ENCODE measurements at places on chromosomes 5 and 9. TPM values are rescaled to one million over a fixed set of nuclear protein-coding genes. Genes with fewer than 3 reads are reported as not detected.
A peak's percentile ranks its signal among the peaks of the same experiment; 100 is the strongest.

- no peak for DNase-seq
Measured at GRCh38 chr5:168295574-168296201, 4.2 kb downstream of the WWC1 start.

DNA sequence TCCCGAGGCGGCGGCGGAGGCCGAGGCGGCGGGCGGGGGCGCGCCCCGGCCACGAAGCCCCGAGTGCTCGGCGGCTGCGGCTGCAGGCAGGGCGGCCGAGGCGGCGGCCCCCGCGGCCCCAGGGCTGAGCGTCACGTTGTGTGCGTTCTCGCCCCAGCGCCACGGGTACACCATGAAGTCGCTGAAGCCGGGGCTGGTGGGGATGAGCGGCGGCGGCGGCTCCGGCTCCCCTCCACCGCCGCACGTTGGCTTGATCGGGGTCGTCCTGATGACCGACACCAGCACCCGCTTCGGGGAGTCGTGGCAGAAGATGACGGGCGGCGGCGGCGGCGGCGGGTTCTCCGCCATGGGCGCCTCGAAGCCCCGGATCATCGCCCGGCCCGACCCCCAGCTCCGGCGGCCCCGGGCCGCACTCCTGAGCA, 498 bp downstream of the ZNF367 start:
- DNase-seq, result no peak

Gene SURF2
- 23.2 TPM for polyA plus RNA-seq

Gene ZBTB26
- 23.1 TPM for polyA plus RNA-seq

DNA sequence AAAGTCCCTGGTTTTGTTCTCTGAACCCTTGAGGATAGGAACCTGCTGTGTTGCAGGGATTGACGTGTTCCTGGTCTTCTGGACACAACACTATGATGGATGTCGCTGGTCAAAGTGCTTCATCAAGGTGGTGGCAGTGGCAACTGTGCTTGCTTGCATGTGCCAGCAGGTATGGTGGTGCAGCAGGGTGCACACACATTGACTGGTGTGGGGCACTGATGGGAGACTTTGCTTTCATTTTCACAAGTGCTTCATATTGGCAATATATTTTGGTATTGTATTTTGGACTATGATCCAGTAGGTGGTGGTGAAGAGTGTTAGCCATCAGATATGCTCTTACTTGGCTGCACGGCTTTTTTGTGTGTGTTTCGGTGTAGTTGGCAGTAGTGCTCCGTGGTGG, 479.8 kb upstream of the CTNND2 start:
- DNase-seq, result no peak

DNA sequence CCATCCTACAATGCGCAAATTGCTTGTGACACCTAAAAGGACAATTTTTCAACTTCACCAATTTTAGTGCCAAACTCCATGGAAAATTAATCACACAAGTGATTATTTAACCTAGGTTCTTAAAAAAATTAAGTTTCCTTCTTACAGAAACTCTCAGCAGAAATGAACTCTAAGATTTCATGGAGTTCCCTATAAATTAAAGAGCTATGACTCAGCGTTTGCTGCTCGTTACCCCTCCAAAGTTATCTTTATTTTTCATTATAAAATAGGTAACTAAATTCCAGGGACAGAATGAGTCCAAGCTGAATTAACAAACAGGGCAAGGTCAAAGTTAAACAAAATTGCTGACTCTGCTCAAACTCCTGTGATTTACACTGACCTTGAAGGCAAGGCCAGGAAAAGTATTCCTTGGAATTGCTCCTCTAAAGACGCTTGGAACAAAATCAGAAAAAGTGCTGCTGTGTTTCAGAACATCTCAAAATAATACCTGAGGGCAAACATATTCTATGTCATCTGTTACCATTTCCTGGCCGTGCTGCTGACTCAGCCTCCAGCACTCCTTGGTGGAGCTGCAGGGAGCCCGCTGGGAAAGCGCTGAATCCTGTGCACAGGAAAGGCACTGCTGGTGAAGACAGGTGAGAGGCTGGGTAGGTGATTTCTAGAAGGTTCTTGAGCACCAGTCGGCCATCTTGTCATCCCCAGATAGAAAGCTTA, 2.5 kb upstream of the CMBL start:
- no peak for DNase-seq

GRCh38 chr9:37029776-37030610, 4.1 kb downstream of the PAX5 start:
- no peak for DNase-seq

DNA sequence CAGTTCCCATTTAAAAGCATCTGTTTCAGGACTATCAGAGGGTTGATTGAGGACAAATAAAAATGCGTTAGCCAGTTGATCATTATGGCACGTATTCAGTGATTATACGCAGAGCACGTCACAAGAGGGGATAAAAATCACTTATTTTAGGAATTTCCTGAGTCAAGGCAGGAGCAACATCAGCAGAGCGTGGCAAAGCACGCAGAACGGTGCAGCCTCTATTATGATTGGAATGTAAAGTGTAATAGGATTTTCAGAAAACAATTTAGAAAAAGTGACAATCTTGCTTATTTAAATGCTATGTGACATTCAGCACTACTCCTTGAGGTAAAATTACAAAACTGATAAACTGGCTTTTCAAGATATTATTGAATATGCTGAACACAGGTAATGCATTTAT, 413.6 kb upstream of the DAP start:
- no peak for DNase-seq

DNA sequence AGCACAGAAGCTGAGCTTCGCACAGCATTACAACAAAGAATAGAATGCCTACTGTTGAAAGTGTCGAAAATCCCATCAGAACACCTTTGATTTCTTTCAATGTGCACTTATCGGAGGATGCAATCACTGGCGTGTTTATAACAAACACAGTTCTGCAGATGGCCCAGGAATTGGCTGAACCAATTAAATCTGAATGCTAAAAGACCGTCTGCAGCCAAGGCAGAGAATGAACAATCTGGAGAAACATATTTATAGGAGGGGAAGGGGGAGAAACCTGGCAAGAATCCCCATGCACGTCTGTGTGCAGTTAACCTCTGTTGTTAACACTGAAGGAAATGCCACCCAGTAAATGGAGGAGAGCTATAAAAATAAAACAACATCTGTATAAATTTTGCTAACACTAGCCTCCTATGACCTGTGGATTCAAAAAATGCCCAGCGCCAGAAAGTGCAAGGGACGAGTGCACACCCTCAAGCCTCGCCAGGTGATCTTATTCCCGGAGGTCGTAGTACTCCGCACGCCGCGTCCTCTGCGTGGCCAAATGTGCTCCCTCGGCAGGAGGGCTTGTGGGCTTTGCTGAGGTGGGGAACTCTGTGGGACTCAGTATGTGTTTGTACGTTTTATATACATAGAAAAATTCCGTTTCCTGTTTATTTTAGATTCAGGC, 56.8 kb downstream of the PTCH1 start:
- DNase-seq, result no peak

- no peak for DNase-seq
Measured at GRCh38 chr5:135211791-135212190, 177.8 kb upstream of the PITX1 start.

DNA sequence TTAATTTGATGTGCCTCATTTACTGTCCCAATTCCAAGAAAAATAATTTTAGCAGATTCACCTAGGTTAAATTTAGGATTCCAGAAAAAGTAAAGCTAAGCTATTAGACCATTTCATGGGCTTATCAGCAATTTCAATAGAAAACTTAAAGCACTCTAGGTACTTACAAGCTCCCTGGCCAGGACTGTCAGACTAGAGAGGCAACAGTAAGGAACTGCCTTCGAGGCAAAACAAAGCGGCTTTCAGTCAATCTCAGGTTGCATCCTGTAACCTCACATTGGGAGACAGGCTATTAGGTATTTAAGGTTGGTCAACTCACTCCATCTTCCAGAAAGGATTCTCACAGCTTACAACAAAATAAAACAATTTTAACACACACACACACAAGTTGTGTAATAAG, 48.7 kb upstream of the FSD1L start:
- DNase-seq, result no peak

- no peak for DNase-seq
Measured at GRCh38 chr9:110114086-110114858, 93.7 kb downstream of the C9orf152 start.

GRCh38 chr9:19516348-19516747, 107.5 kb downstream of the ACER2 start:
- DNase-seq, result no peak

DNA sequence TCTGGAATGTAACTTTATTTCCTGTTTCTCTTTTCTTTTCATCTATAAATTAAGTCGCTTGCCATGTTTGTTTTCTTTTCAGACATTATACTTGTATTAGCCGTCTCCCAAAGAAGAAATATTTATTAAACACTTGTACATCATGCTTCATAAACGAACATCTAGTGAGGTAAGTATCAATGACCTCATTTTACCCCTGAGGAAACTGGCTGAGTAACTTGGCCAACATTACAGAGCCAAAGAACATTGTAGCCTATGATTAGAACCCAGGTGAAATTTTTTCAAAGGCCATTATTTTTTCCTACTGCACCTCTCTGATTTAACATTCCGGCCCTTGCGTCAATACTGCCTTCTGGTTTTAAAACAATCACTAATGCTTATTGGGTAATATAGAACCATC, 4.2 kb downstream of the FREM1 start:
- DNase-seq, result no peak

Gene FBXW11
- polyA plus RNA-seq, result 51.3 TPM

- no peak for DNase-seq
Measured at GRCh38 chr5:9165546-9165945, 380.3 kb downstream of the SEMA5A start.

GRCh38 chr5:33146881-33147280, 293.9 kb upstream of the TARS1 start:
- DNase-seq, result no peak

- DNase-seq, result no peak
Measured at GRCh38 chr5:1470762-1471211, 25.5 kb upstream of the SLC6A3 start.

- no peak for DNase-seq
Measured at GRCh38 chr5:135605221-135605620, 26.4 kb upstream of the CXCL14 start.

- DNase-seq, result peak; percentile 8
Measured at GRCh38 chr5:51651476-51651875, 268.2 kb downstream of the ISL1 start.

- no peak for DNase-seq
Measured at GRCh38 chr5:79074641-79075040, 5.1 kb downstream of the BHMT2 start.

Gene CAMK2A
- polyA plus RNA-seq, result 5.2 TPM

DNA sequence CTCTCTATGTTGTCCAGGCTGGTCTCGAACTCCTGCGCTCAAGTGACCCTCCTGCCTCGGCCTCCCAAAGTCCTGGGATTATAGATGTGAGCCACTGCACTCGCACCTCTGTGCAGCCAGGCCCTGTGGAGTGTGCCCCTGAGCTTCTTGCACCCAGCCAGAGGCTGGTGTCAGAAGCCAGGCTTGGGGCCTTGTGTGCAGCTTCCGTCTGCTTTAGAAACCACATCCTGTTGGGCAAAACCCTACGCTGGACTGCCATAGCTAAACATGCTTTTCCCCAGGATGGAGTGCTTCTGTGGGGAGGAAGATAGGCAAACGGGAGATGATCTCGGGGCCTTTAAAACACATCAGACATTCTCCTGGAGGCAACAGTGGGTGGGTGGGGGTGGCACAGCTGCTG, 40.1 kb downstream of the PRRT1B start:
- DNase-seq, result no peak

Measured in right renal pelvis (tissue), 4 donors.